Stimulated activated CD8-positive, alpha-beta memory T cell treated with anti-CD3 and anti-CD28 coated beads, Interleukin-4, amount 100 ng/mL, for 1 hour (primary cell): ENCODE measurements at places on chromosomes 3 and 15.

DNA sequence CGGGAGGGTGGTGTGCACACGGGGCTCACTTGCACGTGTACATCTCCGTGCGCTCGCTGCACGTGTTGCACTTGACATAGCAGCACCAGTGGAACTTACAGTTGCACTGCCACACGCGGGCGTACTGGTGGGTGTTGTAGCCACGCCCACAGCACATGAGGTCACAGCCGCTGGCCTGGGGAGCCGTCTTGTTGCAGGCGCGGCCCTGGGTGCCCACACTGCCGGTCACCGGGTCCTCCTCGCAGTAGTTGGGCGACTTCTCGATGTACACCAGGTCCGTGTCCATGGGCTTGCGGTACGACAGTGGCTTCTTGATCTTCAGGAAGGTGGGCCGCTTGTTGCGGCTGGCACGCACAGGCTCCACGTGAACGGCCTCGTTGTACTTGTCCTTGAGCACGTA, 61.0 kb downstream of the WNT7A start:
- DNase-seq: no peak

DNA sequence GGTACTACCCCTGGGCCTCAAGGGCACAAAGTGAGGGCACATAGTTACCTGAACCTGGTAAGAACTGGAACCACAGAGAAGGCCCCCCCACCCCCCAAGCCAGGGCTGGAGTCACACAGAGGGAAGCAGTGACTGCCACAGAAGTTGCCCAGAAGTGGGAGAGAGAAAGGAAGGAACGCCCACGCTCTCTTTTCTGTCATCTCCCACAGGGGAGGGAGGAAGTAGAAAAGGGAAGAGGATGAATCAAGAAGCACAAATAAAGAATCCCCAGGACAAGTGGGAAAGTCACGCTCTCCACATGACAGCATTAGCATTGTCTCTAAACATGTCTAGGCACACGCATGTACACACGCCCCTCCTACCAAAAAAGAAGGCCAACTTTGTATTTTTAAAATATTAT, 114.7 kb upstream of the FRMD4B start:
- no peak for DNase-seq

DNA sequence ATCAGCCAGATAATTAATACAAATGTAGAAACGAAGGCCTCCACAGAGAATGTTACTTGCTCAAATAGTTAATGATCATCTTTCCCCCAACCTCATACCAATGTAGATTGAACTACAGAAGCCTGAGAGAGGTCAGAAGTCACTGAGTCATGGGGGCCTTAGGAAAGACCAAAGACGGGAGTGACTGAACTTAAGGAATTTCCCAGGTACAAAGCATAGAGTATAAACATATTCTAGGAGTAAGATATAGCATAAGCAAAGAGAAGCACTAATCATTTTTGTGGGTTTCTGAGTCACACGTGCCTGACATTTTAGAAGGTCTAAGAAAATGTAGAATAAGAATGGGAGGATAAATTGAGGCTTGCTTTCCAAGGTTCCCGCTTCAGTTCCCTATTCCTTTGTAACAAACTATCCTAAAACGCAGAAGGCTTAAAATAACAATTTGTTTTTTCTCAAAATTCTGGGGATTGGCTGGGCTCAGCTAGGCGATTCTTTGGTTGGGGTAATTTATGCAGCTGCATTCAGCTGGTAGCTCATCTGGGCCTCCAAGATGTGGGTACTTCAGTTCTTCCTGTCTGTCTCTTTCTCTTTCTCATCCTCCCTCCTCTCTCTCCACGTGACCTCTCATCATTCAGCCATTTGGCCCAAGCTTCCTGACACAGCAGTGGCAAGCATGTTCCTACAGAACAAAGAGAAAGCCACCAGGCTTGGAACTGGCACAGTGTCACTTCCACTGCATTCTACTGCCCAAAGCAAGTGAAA, 422.6 kb downstream of the FOXP1 start:
- DNase-seq: no peak

- DNase-seq: no peak
These were observed 1.2 kb upstream of the CSPG5 start for GRCh38 chr3:47579875-47580274.

- no peak for DNase-seq
These were observed 6.2 kb downstream of the MGA start for GRCh38 chr15:41666353-41666920.

DNA sequence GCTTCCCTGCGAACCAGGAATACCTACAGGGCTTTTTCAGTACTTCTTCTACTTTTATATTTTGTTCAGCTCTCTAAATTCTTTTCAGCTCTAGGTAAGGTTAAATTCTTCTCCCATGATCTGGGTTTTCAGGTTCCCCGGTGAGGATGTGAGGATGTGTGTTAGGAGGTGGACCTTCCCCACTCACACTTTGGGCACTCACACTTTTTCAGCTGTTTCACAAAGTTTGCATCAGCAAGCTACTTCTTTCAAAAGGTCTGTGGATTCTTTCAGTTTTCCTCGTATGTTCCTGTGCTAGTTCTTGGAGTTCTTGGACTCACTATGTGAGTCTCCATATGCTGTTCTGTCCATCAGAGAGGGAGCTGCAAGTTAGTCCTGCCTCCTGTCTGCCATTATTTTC, 13.9 kb upstream of the OR5K2 start:
- DNase-seq: no peak

GRCh38 chr15:33547876-33548275, 237.1 kb downstream of the RYR3 start:
- DNase-seq: no peak

DNA sequence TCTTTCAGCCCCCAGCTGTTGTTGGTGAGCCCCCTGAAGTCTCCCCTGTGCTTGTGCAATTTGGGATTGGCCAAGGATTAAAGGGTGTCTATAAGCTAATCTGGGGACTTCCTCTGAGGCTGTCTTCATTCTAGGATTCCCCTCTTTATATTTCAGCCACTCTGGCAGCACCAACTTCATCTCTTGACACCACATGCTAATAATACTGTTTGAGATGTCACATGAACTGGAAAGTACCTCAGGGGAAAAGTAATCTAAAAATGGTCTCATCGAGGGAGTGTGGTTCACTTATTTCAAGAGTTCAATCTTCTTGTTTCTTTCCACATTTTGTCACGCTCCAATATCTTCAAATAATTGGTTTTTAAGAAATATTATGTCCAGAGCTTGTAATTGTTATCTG, 279.2 kb upstream of the TMC3 start:
- no peak for DNase-seq

- DNase-seq: no peak
These were observed 346.6 kb upstream of the MEIS2 start for GRCh38 chr15:37446921-37447320.

- no peak for DNase-seq
These were observed 48.8 kb upstream of the SRGAP3 start for GRCh38 chr3:9298236-9298635.

GRCh38 chr3:195597229-195597628, 13.5 kb upstream of the APOD start:
- DNase-seq: no peak
